Neural progenitor cell (in vitro differentiated cells): ENCODE measurements at places on chromosomes 6 and 20. TPM values are rescaled to one million over a fixed set of nuclear protein-coding genes. Genes with fewer than 3 reads are reported as not detected.

The HRH3 gene
- total RNA-seq: 0.09 and 1.7 TPM in 2 replicates

The NKX2-4 gene
- not detected in 2 replicates for total RNA-seq

- no peak overlapping the region for H3K27ac ChIP-seq
- no peaks in the 10 kb centered on the region for H3K27me3 ChIP-seq
- H3K4me1 ChIP-seq: no peaks in the 10 kb centered on the region
These were observed 45.6 kb downstream of the BTBD9 start for GRCh38 chr6:38593998-38594665.

GRCh38 chr6:167984144-167984719 is 13.2 kb upstream of the KIF25 start:
- H3K4me1 ChIP-seq: peaks cover 11% of the 10 kb centered on the region
- no peaks in the 10 kb centered on the region for H3K36me3 ChIP-seq
- peak; percentile 69 for DNase-seq
- no peak overlapping the region for H3K4me3 ChIP-seq

GRCh38 chr20:6812530-6812929 is 45.0 kb downstream of the BMP2 start:
- no peaks in the 10 kb centered on the region for H3K36me3 ChIP-seq
- no peak overlapping the region for H3K27ac ChIP-seq
- DNase-seq: no peak
- H3K4me1 ChIP-seq: peaks cover 31% of the 10 kb centered on the region
- H3K27me3 ChIP-seq: no peaks in the 10 kb centered on the region
